ENCODE measurements at places on chromosomes 1 and 21.

DNA sequence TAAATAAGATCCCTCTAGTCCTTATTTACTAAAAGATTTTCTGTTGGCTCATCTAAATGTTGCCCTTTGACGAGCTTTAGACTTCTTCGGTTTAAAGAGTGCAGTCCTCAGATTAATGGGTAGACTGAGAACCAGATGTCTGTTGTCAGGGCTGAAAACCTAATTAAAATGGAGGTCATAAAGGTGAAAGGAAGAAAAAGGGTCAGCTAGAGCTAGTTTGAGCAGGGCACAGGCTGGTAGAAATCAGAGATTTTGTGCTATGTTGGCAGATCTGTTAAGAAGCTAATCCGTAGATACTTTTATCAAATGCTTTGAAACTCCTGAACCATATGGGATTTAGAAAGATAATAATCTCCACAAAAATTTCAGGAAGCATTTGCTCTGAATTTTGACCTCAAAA is 959.0 kb downstream of the PLA2G4A start:
- DNase-seq = no peak

DNA sequence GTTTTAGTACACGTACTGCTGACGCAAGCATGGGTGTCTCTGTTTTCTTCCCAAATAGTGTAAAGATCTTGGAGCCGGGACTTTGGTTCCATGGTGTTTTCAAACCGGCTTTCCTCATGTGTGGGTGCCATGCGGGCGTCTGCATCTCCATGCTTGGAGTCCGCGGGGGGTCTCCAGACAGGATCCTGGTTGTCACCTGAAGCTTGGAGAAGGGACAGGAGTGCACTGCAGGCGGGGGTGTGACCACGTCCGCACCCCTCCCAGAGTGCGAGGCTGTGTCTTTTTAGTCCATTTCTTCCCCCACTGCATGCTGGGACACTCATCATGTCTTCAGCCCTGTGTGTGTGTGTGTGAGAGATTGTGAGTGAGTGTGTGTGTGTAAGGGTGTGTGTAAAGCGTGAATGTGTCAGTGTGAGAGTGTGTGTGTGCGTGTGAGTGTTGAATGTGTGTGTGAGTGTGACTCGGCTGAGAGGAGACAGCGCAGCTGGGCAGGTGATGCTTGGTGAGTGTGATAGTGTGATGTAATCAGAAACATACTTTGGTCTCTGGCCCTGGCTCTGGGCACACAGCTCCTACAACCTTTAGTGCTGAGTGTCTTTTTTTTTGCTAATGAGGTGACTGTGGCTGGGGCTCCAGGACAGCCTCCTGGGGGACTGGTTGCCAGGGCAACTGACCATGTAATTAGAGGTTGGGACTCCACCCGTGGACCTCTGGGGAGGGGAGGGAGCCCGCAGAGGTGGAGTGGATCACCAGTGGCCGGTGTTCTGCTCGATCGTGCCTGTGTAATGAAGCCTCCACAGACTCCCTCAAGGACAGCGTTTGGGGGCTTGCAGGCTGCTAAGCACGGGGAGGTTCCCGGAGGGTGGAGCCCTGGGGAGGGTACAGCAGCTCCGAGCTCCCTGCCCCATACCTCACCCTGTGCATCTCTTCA is 55.1 kb downstream of the AGPAT3 start:
- no peak for DNase-seq

DNA sequence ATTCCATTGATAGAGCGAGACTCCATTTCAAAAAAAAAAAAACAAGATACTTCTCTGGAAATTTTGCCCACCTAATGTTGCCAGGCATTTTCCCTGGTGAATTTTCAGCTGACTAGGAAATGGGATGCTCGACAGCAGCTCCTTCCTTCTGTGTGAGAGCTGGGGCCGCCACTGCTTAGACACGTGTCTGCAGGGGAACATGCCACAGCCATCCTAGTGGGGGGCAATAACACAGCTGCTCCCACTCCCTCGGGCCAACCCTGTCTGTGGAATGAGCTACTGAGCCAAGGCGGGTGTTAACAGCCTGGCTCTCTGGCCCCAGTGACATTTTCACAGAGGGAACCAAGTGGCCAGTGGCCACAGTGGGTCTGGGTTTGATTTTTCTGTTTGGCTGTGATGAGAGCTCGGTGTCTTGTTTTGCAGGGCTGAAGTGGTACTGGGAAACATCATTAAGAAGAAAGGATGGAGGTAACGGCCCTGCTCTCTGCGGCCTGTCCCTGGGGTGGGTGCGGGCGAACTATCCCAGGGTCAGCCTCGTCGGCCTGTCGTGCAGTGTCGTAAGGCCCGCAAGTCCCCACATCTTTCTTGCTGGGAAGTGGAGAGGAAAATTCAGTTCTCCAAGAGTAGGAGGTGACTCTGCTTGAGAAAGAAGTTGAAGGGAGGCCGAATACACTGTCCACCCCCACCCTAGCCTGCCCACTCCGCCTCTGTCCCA is 39.2 kb downstream of the KCNAB2 start:
- DNase-seq = no peak

- DNase-seq = no peak
Observed at GRCh38 chr1:156692925-156693847, 12.2 kb downstream of the CRABP2 start.

DNA sequence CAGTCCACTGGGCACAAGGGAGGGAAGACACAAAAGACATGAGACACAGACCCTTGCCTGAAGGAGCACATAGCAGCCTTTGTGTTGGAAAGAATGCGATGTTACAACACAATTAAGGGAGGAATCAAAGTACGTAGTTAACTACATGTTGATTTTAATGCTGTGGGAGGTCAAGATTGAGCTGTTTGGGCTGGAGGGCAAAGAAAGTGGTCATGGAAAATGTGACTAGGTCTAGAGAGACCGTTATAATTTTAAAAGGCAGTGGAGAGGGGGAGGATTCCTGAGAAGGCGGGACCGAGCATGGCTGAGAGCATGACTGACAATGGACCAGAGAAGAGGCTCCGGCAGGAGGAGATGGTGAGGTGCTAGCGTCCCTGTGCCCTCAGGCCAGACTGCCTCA is 111.8 kb upstream of the ATP1A1 start:
- no peak for DNase-seq

Data from amygdala (tissue), 56 donors.